HEK293T (cell line): ENCODE measurements at places on chromosomes 3 and 15.
A peak's percentile ranks its signal among the peaks of the same experiment; 100 is the strongest.

DNA sequence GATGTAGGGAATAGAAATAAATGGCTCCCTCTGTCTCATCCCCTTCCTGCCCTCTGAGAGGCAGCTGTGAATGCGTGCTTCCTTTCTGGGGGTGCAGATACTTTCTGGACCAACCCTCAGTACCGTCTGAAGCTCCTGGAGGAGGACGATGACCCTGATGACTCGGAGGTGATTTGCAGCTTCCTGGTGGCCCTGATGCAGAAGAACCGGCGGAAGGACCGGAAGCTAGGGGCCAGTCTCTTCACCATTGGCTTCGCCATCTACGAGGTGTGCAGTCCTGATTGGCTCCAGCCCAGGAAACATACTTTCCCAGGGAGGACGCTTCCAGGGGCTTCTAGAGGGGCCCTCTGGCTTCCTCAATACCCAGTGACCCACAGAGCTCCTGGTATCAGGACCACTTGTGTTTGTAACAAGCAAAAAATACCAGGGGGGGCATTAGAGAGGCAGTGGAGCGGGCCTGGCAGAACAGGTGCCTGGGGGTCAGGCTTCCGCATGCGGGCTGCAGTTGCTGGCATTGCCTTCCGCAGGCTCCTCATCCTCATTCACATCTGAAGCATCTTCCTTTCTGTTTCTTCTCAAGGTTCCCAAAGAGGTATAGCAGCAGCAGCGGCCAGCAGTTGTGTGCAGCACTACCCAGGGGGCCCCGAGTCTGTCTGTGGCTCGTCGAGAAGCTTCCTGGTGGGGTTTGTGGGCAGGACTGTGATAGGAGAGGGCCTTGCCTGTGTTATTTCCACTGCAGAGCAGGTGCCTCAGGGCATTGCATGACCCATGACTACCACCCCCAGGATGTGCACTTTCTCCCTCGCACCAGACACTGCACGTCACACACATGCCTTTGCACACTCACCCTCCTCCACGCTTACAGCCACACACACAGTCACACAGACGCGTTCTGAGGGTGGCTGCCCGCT lies 42.5 kb downstream of the CAPN3 start:
- DNase-seq: no peak

DNA sequence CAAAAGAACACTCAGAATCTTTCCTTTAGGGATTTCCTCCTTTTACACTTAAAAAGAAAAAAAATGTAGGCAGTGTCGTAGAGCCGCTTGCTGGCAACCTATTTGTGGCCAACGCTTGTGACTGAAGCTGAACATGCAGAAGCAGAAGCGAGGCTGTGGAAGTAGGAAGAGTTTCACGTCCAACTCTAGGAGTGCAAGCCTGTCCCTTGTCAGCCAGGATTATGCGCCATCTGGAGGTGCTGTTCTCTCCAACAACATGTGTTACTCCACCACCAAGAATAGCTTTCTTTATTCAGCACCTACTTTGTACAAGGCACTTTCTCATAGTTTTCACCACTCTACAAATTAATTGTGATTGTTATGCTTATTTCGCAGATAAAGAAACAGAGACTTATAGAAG lies 223.2 kb upstream of the LMCD1 start:
- DNase-seq: peak; percentile 11

DNA sequence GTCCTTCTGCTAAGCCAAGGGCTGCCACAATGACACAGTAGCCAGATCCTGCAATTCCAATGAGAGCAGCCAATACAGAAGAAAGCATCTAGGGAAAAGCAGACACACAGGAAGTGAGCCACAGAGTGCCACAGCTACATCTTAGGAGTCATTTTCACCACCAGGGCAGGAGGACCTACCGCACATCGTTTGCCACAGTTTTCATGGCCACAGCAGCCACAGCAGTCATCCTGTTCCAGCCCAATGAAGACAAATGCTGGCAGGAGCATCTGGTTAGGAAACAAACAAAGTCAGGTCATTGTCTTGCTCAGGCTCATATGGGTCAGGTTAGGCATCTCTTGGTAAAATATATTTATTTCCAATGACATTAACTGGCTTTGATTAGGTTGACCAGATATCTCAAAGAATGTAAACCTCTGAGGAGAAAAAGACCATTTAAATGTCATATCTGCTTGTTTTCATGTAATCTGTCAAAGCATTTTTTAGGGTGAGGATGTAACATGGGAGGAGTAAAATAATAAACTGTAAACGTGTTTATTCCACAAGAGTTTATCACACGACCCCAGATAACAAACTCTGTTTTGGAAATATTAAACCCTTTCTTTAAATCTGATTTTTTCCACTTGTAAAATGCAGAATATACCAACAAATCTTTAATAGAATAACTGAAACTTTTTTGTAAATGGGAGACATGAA lies 1.8 kb downstream of the TM4SF1 start:
- no peak for DNase-seq

DNA sequence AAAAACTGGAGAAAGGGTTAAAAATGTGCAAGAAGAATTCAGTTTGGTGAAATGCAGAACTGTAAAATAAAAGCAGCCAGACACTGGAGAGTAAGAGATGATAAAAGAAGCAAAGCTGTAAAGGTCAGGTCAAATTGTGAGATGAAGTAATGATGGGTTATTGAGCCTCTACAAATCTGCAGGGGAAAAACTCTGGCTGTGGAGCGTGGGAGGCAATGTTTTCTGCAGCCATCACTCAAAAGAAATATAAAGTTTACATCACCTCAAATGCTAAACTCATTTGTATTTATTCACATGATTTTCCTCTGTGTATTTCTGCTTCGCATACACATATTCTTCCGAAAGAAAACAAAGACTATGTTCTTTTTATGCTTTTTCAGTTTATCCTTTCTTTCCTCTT lies 158.8 kb upstream of the GPR149 start:
- no peak for DNase-seq

DNA sequence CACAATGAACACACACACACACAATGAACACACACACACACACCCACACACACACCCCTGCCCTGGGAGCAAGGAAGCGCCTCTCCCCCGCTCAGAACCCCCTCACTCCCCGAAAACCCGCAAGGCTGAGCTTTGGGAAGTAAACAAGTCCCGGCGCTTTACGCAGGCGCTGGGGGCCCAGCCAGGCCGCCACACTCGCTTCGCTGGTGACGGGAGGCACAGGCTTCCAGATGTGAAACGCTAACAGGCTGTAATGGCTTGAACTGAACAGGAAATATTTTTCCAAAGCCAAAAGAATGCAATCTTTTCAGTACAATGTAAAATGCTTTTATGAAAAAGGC lies 122.7 kb upstream of the IGF1R start:
- DNase-seq: no peak

- DNase-seq: no peak
These were observed 7.6 kb downstream of the IL17RD start for GRCh38 chr3:57157545-57157944.

DNA sequence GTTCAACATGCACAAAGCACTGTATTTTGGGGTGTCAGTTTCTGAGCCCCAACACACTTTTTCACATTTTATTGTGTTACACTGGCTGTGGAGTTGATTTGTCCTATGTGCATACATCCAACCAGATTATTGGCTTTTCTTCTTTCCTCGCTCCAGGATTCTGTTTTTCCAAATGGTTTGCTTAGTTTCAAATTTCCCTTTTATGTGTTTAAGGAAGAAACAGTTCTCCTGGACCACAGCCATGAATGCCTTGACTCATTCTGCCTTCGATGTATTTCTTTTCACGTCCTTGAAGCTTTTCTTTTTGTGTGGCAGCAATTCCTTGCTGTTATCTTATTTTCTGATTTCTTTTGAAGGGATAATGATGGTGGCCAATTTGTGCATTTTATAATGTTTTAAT lies 53.8 kb downstream of the CACNA2D3 start:
- DNase-seq: no peak

DNA sequence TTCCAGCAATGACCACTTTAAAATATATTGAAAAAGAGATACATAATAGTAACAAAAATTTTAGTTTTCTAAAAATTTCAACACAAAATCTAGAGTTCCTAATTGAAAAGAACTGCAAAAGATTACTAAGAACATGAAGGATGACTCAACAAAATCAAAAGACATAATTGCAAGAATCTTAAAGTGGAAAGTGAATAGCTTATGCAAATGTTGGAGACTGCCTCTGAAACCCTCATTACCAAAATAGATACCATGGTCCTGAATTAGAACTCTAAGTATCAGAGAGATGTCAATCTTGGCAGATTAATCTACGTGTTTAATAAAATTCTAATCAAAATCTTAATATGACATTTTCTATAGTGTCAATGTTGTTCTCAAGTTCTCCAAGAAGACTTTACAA lies 60.7 kb upstream of the SGO1 start:
- no peak for DNase-seq

- DNase-seq: no peak
These were observed 11.9 kb downstream of the SMAD6 start for GRCh38 chr15:66713843-66714508.

DNA sequence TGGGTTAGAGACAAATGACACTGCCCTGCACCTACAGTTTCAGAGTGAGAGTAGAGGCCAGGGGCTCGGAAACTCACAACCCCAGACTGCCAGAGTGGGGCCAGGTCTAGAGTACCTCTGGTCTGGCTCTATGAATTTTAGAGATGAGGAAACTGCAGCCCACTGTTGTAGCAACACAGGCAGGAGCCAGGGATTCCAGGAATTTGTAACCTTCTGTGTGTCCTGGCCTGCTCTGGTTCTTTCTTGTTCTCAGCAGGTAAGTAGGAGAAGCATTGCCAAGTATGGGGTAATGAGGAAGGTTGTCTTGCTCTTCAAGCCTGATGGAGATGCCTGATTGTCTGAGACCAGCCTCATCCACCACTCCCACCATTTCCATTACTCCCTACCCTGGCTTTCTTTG lies 221.8 kb downstream of the UACA start:
- DNase-seq: no peak

DNA sequence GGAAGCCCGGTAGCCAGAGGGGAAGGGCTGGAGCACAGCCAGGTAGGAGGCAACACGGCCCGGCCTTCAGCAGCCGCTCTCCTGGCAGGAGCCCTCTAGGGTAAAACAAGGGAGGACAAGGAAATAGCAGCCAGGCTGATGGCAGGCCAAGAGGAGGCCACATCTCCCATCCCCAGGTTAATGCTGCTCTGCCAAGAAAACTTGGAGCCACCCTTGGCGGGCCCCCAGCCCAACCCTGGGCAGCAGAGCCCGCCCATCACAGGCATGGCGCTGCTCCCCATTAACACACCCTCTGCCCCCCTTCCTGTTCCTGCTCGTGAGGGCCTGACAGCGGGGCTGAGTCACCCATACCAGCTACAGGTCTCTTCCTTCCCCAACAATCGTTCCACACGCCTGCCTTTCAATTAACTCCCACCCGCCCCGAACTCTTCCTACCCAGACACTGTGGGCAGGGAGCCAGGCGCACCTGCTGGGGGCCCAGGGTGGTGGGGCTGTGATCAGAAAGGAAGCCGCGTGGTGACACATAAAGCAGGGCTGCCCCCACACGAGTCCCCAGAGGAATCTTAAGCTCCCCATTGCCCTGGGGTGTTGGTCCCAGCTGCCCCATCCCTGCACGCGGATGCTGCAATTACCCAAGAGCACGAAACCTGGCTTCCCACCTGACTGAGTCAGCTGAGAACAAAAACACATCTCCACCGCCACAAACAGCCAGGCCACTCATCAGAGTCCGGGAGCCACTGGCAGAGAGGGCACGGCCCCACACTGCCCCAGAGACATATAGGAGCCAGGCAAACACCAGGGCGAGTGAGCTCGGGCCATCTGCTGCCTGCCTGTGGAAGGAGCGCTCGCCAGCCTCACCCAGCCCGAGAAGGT lies at the start of gene C15orf62:
Gene C15orf62, plus strand, starts transcription at position 707 of the 873 bp plus-strand sequence. CDS start 516 bp downstream, outside the sequence.
- DNase-seq: no peak

- DNase-seq: no peak
These were observed 254.0 kb upstream of the IL12A start for GRCh38 chr3:159734681-159735080.

GRCh38 chr3:53957831-53958230 lies 66.2 kb upstream of the SELENOK start:
- DNase-seq: no peak

DNA sequence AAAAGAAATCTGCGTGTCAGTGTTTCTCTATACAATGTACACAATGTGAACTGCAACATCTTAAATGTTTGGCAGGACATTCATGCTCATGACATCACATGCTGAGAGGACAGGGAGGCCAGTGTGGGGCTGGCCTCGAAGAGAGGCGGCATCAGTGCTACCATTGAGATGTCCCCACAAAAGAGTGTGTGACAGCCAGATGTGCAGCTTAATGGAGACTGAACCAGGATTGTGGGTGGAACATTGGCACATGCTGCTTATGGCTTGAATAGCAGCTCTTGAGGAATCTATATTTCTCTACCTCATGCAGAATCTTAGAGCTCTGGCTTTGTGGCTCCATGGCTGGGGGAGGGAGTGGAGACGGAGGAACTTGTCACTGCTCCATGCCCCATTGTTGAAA lies 18.5 kb downstream of the CLDN11 start:
- DNase-seq: no peak

- DNase-seq: no peak
These were observed 843 bp upstream of the CD47 start for GRCh38 chr3:108091498-108092250.

DNA sequence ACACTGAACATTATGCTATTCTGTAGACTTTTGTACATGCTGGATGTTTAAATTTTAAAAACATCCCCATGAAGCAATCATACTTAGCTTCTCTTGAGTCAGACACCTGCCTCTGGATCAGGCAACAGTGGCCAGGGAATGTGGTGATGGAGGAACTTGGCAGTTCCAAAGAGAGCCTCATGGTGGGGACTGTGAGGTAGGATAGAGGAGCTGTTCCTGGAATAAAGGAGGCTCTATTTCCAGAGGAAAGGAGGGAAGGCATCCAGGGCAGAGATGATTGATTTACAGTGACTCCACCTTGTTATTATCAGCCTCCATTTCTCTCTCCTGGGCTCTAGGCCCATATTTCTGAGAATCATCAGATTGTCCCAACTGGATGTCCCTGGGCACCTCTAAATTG lies 35.0 kb upstream of the ABHD17C start:
- peak; percentile 73 for DNase-seq

DNA sequence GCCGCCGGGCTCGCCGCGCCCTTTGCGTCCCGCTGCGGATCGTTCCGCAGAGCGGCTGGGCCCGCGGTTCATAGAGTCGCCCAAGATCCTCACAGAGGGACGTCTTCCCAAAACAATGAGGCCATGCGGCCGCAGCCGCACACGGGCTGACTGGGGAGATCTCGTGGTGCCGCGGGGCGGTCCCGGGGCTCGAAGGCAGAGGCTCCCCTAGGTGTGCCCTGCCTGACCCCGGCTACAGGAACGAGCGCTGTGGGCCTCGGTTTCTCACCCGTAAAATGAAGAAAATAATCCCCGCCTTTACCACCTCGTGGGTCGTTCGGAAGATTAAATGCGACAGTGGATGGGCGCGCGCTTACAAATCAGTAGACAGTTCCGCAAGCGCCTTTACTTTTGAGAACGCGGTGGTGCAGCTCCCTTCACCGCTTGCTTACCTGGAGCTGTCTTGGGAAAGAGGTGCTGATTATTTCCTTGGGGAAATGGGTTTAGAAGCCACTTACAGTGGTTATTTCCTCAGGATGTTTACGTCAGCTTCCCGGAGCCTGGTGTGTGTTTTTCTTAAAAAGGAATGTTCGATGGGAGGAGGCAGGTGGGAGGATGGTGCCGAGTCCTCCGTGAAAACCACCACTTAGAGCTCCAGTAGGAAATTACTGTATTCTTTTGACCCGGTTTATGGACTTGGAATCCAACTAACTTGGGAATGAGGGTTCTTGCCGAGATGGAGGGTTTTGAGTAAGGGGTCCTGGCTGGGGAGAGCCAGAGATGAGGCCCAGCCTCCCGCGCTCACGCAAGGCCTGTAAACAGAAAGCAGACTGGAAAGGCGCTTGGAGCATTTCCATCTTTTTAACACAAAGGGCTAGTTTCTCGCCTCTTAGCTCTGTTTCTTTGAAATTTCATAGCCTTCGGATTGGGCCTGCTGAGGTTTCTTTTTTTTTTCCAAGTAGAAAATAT lies 1.9 kb upstream of the MEX3B start:
- DNase-seq: no peak
